ENCODE measurements at places on chromosomes 2 and 18. TPM values are rescaled to one million over a fixed set of nuclear protein-coding genes. Genes with fewer than 3 reads are reported as not detected.
A peak's percentile ranks its signal among the peaks of the same experiment; 100 is the strongest.

GRCh38 chr2:85769983-85770362 lies 16.2 kb downstream of the ATOH8 start:
- no peak for DNase-seq

- DNase-seq: no peak
Measured at GRCh38 chr18:59898609-59899297, 1.0 kb upstream of the PMAIP1 start.

DNA sequence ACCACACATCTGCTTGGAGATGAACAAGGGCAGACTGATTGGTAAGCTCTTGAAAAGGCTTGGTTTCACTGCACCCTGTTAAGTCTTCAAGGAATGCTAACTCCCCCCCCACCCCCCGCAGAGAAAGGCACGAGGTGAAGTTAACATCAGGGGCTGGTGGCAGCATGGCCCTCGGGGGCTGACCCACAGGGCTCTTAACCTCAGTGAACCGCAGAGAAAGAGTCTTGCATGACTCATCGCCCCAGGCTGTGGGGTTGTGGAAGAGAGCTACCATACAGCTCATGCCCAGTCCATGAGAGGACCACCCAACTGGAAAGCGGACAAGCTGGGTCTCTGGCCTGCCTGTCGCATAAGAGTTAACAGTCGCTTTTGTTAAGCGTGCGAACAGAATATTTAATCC lies 10.6 kb upstream of the CEP68 start:
- no peak for DNase-seq

- peak; percentile 71 for DNase-seq
Measured at GRCh38 chr18:63477968-63478367, 1.2 kb downstream of the SERPINB5 start.

DNA sequence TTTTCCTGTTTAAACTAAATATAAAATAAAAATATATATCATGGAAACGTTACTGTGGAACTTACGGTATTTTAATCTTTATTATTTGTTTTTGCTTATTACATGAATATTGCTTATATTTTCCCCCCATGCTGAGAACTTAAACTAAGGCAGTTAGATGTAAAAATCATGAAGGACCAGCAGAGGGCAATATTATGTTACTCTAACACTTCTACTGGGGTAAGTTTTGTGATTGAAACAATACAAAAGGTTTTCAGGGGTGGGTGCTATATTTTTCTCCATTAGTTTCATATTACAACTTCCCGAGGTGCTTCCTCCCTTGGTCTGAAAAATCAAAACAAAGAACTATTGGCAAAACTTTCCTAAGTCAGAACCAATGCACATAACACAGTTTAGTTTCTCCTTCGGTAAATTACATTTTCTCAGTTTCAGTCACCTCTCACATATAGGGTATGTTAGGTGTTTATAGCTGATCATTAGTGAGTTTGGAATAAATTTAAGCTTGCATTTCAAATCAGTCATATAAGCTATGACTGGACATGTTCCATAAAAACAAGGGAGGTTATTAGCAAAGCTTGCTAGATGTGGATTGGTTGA lies 54.8 kb downstream of the ZNF407 start:
- DNase-seq: peak; percentile 54

- DNase-seq: no peak
Measured at GRCh38 chr18:35474884-35475283, 22.9 kb downstream of the INO80C start.

DNA sequence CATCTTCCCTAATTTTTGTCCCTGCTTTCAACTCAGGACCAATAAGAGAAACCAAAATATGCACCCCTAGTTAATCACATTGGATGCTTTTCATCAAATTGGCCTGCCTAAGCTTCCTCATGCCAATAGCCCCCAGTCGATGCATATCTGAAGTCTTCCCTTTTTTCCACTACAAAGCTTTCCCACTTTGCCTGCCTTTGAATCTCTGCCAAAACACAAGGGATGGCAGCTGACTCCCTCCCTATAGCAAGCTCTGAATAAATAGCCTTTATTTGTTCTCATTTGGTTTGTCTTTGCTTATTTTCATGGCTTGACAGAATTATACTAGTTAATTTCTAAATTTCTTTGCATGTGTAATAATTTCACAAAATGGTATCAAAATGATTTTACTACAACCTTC lies 621.2 kb downstream of the MBD2 start:
- DNase-seq: no peak

DNA sequence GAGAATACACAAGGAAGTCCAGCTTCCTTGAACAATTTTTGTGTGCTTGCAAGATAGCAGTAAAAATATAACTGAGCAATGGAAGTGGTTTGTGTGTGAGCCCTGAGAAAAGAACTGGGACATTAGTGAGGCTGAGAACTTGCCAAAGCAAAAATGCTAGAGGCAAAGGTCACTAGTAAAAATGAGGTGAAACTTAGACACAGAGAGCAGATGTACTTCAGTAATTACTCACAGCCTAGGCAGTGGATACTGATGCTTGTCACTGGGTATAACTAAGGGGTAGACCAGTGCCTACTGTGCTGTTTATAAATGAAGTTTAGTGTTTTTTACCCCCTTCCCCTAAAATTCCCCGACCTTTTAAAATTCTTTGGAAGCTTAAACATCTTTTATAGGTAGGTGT lies 450.1 kb downstream of the LPIN1 start:
- no peak for DNase-seq

- DNase-seq: no peak
Measured at GRCh38 chr2:173395567-173396351, 41.1 kb downstream of the CDCA7 start.

TMEM17 gene
- 2.6 TPM for total RNA-seq

ALPI gene
- total RNA-seq: not detected

SLC5A7 gene
- not detected for total RNA-seq

PLEKHM3 gene
- 5.4 TPM for total RNA-seq
